ENCODE measurements at places on chromosomes 11 and 22.
A peak's percentile ranks its signal among the peaks of the same experiment; 100 is the strongest.

- no peak for DNase-seq
These were observed 41.4 kb downstream of the DNHD1 start for GRCh38 chr11:6538456-6538855.

DNA sequence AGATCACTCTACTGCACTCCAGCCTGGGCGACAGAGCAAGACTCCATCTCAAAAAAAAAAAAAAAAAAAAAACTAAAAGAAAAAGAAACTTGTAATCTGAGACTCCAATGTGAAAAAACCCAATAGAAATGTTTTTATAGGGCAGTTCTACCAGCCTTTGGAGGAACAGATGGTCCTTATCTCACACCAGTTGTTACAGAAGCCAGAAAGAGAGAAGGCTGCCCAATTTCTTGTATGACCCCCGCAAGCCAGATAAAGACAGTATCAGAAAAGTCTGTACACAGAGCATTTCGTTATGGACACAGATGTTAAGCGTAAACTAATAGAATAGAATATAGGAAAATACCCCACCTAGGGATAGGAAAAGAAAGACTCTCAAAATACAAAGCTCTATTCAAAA, 11.3 kb upstream of the TSGA10IP start:
- DNase-seq: no peak

GRCh38 chr11:122796128-122796717, 42.1 kb upstream of the CRTAM start:
- DNase-seq: peak; percentile 74

GRCh38 chr11:120511116-120511819, at the start of gene GRIK4:
Gene GRIK4 (plus strand): TSS chr11:120511748. CDS start chr11:120660319, 148,571 bp downstream.
- peak; percentile 84 for DNase-seq

DNA sequence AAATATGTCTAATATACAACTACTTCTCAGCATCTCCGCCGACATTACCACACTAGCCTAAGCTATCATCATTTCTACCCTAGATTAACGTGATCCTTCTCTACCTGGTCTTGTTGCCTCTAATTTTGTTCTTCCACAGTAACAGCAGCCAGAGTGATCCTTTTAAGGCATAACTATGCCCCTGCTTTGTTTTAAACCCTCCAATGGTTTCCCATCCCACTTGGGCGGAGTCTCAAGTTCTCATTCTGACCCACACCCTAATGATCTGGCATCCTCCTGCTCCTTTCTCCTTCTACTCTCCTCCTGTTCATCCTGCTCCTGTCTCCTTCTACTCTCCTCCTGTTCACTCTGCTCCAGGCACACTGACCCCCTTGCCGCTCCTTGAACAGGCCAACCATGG, 31.9 kb upstream of the POU2AF1 start:
- DNase-seq: no peak

- DNase-seq: no peak
These were observed 32.8 kb upstream of the SLC22A12 start for GRCh38 chr11:64558065-64558745.

GRCh38 chr11:1746956-1747752, 3.2 kb downstream of the IFITM10 start:
- no peak for DNase-seq

DNA sequence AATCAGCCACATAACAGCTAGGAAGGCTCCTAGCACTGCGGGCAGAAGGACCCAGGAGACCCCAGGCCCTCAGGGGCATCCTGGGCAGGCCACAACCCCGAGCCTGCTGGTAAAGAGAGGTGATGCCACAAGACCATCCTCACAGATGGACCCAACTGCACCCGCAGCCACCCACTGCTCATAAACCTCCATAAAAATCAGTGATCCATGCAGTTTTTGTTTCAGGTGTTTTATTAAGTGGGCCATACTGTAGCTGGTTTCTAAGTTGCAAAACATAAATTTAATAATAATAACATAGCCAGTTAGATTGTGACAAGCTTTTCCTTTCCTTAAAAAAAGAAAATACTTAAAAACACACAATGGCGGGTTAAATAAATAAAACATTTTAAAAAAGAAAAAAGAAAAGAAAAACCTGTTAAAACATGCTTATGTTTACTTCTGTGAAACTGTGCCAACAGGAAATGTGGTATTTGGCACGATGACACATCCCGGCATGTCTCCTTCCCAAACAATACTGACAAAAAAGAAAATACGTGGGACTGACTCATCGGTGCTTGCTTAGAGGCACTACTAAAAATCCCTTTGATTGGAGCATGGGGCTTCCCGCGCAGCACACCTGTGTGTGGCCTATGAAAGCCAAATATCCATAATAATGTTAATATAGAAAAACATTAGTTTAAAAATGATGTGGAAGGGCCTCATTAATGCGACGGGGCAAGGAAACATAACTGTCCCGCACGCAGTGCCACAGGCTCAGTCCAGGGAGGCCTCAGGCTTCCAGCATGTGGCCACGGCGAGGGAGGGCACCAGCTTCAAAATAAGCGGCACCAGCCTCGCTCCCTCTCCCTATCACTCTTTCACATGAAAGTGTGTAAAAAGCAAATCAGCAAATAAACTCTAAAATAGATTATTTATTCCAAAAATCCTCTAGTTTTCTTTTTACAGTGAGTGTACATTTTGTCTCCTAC, 47.5 kb upstream of the SCUBE2 start:
- DNase-seq: peak; percentile 97

DNA sequence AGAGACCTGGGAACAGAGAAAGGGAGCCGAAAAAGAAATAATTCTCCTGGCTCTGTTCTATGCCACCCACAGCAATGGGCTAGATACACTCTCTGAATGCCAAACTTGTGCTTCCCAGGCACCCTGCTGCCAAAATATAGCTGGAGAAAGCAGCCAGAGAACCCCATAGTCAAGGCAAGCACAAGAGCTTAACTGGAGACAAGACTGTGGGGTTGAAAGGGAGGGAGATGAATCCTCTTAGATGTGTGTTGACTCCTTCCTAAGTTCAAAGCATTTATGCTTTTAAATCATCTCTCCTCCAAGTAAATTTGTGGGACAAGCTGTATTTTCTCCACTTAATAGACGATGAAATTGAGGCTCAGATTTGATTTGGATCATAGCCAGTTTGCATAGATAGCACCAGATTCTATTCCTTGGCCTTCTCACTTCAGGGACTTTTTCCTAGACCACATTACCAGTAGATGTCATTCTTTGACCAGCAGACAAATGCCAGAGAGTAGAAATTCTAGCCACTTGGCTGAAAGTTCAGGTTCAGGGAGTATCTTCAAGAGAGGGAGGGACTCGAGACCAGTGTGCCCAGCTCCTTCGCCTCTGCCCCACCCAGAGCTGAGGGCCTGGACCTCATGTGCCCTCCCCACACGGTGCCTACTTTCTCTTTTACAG, 16.5 kb upstream of the ETS1 start:
- no peak for DNase-seq

DNA sequence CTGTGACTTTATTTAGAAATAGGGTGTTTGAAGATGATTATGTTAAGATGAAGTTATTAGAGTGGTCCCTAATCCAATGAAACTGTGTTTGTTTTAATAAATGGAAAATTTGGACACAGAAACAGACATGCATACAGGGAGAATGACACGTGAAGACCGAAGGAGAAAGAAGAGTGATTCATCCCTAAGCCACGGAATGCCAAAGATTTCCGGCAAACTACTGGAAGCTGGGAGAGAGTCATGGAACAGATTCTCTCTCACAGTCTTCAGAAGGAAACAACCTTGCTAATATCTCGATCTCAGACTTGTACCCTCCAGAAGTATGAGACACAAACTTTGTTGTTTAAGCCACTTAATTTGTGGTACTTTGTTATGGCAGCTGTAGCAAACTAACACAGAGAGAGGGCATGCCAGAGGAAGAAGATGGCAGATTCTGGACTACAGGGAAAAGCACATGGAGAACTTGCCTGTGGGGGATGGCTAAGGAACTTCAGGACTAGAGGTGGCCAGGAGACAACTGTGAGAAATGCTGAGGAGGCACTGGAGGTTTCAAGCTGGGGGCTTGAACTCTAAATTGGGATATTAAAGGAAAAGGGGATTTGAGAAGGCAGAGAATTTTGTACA, 733.5 kb upstream of the CCDC90B start:
- no peak for DNase-seq

Data from lung microvascular endothelial cell (primary cell).